H54 (cell line): ENCODE measurements at places on chromosomes 13 and 19.

DNA sequence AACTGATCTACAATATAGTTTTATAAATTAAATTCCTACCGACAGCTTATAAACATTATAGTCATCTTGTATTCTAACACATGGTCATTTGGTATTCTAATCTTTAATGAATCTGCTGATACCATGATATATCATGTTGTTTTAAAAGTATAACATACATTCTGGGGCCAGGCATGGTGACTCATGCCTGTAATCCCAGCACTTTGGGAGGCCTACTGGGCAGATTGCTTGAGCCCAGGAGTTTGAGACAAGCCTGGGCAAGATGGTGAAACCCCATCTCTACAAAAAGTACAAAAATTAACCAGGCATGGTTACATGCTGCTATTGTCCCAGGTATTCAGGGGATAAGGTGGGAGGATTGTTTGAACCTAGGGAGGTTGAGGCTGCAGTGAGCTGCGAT is 3.1 kb downstream of the ZNF383 start:
- DNase-seq: no peak

GRCh38 chr13:68214691-68215415 is 984.7 kb upstream of the PCDH9 start:
- DNase-seq: no peak

DNA sequence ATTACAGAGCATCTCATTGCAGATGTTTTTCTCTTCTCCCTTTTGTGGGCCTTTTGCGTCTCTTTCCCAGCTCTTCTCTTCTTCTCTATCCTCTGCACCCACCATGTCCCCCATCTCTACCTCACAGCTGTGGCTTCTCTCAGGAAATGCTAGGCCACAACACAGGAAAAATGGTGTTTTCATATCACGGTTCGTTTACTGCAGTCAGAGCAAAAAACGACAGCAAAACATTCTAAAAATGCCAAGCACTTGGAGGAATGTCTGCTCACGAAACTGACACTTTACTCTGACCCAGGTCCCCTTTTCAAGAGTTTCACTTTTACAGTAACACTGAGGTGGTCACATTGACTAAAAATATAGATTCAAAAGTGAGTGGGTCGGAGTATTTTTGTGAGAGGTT is 152.2 kb downstream of the DCT start:
- no peak for DNase-seq

DNA sequence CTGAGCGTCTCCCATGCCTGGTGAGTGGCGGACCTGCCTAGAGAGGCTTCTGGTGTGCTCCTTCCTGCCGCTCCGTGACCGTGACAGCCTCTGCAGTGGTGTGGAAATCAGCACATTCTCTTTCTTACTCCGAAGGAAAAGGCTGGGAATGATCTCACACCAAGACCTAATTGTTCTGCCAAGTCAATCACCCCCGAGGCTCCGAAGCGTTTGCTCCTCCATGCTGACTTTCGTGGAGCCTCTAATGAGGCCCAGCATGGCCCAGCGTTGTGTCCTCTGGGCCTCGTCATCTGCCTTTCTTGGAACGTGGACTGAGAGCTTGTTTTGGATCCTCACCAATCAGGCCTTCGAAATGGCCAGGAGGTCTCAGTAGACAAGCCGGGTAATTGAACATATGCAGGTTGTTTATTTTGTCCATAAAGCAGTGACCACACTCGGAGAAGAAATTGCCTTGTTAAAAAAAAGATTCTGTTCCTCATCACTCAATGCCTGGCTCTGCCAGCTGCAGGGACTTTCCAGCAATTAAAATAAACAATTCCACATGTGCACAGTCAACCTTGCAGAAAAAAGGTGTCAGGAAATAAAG is 107.1 kb downstream of the UBL3 start:
- no peak for DNase-seq

- no peak for DNase-seq
These were observed 56.2 kb upstream of the GPR183 start for GRCh38 chr13:99363391-99363790.
